Inflammatory macrophage treated with lipopolysaccharide for 1 hour (primary cell): ENCODE measurements at places on chromosomes 12 and 14.

GRCh38 chr14:64572386-64573104, 22.8 kb downstream of the PPP1R36 start:
- DNase-seq, result no peak

DNA sequence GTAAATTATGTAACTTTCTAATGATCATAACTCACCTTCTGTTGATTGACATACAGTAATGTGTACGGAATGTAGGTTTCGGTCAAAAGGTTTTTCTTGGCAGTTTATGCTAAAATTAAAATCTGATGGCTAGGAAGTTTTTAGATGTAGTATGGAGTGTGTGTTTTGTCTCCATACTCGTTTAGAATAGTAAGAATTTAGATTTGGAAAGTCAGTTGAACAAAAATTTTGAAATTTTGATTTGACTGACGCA, 859 bp downstream of the PALS1 start:
- DNase-seq, result no peak

GRCh38 chr14:91649930-91650329, 82.0 kb downstream of the CATSPERB start:
- peak; percentile 29 for DNase-seq

DNA sequence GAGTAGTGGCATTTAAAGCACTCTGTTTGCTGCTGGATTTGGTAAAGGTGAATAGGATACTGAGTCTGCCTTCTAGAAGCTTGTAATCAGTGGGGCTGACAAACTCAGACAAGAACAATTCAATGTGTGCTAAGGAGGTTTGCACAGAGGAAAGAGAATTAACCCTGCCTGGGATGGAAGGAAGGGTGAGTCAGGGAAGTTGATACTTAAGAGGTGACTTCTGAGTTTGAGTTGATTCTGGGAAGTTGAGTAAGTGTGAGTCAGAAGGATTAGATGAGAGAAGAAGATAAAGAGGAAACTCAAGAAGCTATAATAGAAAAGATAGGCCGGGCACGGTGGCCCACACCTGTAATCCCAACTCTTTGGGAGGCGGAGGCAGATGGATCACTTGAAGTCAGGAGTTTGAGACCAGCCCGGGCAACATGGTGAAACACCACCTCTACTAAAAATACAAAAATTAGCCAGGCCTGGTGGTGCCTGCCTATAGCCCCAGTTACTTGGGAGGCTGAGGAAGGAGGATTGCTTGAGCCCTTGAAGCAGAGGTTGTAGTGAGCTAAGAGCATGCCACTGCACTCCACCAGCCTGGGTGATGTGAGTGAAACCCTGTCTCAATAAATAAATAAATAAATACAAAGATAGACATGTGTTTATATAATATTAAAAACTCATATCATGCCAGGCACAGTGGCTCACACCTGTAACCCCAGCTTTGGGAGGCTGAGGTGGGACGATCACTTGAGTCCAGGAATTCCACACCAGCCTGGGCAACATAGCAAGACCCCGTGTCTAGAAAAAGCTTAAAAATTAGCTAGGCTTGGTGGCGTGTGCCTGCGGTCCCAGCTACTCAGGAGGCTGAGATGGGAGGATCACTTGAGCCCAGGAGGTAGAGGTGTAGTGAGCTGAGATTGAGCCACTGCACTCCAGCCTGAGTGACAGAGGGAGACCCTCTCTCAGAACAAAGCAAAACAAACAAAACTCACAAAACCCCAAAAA, 126.8 kb upstream of the CPM start:
- DNase-seq, result peak; percentile 61

- DNase-seq, result no peak
Observed at GRCh38 chr14:67004521-67004920, 184.7 kb upstream of the GARIN2 start.

DNA sequence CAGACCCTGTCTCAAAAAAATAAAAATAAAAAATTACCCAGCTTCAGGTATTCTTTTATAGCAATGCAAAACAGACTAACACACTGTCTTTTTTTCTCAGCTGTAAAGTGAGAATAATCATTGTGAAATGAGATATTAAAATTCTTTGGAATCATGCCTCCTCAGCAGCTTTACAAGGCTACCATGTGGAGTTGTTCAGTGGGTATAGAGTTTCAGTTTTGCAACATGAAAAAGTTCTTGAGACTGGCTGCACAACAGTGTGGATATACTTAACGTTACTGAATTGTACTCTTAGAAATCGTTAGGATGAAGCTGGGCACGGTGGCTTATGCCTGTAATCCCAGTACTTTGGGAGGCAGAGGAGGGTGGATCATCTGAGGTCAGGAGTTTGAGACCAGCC, 15.7 kb upstream of the MAPKAPK5 start:
- no peak for DNase-seq

DNA sequence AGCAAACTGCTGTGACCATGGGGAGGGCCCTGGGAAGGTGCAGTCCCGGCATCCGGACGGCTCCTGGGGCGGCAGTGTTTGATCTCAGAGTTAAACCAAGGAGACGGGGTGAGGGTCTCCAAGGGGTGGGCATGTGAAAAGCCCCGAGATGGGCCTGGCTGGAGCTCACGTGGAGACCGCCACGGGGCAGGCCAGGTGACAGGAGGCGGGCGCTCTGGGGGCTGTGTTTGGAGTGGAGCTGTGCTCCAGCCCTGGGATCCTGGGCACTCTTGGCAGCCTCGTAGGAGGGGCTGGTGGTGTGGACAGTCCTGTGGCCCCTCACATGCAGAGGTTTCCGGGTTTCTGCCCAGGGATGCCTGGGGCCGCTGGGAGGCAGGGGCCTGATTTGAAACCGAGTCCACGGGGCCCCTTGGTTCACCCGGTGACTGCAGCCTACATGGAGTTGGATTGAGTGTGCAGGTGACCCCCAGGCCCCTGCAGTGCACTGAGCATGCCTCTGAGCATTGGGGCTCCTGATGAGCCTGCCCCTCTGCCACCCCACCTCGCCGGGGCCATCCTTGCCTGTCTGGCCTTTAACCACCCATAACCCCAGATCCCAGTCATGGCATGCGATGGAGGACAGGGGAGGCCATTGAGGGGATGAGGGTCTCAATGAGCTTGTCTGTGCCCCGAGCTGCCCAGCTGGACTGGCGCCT, 8.4 kb downstream of the KIF26A start:
- no peak for DNase-seq
